ENCODE measurements at places on chromosomes 2 and 18.
A peak's percentile ranks its signal among the peaks of the same experiment; 100 is the strongest.

DNA sequence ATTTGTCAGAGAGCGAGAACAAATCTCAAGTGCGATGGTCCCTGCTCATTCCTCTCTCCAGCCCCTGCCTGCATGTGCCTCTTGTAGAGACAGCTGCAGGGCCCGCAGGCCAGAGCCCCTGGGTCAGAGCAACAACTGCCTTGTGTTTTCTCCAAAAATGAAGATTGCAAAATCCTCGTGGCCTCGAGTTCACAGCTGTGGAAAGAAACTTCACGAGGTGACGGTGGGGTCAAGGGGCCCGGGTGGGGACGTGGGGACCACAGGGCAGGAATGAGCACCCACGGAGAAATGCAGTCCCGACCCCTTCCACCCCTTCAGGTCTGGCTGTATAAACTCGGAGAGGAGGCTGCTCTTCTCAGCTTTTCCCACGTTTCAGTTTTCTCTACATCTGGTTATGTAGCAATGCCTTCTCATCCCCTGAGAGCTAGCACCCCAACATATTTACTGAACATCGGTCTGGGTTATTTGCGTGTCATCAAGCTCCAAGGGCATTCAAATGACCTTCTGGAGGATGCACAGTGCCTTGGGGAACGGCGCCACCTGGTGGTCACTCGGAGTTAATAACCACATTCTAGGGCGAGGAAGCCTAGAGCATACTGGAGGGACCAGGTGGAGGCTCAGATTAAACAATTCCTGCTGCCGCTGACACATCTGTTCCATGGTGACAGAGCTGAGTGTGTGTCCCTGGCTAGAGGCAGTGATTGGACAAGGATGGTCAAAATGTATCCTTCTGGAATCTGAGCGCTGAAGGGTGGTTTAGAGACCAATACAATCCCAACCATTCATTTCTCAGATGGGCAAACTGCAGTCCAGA is 91.4 kb upstream of the CYRIA start:
- DNase-seq, result peak; percentile 80

DNA sequence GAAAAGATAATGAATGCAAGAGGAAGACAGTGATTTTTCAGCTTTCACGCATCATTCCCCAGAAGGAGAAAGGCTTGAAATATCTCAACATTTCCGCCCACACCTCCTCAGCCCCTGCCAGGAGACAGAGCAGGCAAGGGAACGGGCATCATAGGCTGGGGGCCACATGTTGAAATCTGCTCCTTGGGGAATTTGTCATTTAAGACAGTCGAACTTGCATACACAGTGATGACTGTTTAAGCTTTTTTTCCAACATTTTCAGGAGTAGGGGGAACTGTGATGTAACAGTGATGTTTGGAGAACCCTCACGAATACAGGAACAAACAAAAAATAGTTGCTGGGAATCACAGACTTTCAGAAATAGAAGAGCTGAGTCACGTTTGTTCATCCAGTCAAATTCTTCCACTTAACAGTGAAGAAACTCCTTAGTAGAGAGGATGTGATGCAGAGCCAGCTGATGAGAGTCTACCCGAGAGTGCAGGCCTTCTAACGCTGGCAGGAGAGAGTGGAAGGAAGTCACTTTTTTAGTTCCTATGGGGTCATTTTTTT is 266.8 kb downstream of the ALPK2 start:
- DNase-seq, result peak; percentile 93

GRCh38 chr2:45741161-45741850 is 89.8 kb downstream of the PRKCE start:
- DNase-seq, result no peak

- no peak for DNase-seq
These were observed 37.5 kb downstream of the UXS1 start for GRCh38 chr2:106156305-106157296.

DNA sequence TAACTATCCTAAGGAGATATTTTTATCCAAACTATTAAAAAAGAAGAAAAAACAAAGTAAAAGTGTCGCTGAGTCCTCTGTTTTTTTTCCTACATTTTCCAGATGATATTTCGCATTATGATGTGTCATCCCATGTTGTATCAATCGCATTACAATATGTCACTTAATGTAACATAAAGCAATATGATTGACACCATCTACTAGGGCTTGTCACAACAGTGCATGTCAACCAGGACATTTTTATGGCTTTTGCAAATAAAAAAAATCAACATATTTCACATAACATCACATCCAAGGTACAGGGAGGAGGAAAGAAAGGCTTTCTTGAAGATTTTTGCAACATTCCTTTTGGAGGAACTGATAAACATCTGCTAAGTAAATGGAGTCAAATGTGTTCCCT is 308.9 kb downstream of the ETAA1 start:
- DNase-seq, result no peak

- DNase-seq, result no peak
These were observed 82.0 kb upstream of the SLC39A10 start for GRCh38 chr2:195575016-195575415.

GRCh38 chr2:168272225-168272624 is 24.8 kb upstream of the STK39 start:
- DNase-seq, result no peak

DNA sequence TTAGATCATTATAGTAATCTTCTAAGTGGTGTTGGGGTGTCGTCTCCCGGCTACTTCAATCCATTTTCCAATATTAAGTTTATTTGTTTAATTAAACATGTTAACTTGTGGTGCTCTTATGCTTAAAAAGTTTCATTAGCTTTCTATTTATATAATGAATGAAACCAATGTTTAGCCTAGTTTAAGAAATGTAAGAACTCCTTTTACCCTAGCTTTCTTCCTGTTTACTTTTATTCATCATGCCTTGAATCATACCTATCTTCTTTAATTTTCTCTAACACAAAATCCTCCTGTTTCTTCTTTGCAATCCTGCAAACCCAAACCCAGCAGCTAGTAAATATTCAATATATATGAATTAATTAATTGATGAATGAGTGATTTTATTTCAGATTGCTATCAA is 1276.7 kb upstream of the PIK3C3 start:
- DNase-seq, result no peak

DNA sequence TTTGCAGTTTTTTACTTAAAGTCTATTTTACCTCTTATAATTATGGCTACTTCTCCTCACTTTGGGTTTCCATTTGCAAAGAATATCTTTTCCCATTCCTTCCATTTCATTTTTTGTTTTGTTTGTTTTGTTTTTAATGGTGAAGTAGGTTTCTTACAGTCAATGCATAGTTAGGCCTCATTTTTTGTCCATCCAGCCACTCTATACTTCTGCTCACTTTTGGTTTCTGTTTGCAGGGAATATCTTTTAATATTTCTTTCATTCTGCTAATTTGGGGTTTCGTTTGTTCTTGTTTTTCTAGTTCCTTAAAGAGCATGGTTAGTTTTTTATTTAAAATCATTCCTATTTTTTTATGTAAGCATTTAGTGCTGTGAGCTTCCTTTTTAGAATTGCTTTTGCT is 339.4 kb downstream of the GRB14 start:
- no peak for DNase-seq

- no peak for DNase-seq
These were observed 195.7 kb upstream of the TWIST2 start for GRCh38 chr2:238652053-238652770.

GRCh38 chr2:178796079-178796677 is 11.0 kb downstream of the TTN start:
- DNase-seq, result peak; percentile 1

DNA sequence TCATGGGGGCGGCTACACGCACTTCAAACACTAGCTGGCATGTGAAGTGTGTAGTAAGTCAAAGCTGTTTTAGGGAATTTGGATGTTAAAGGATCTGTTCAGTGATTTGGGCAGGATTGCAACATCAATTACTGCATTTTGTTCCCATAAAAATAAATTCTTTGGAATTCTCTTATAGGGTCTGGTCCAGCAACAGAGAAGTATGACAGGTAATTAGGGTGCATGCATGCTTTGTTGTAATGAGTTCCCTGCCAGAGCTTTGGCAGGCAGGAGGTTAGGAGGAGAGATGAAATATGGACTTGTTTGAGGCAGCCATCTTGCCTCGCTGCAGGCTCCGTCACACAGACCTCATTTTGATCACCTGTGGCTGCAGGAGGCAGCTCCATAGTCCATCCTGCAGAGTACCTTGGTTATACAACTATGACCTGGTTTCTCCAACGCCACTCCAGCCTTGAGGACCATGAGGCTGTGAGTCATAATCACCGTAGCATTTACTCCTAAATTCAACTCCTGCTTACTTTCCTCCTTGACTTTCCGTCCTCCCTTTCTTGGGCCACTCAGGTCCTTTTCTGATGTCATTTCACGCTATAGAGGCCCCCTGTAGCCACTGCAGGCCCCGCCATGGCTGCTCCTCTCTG is 26.5 kb upstream of the EML4 start:
- no peak for DNase-seq

- DNase-seq, result no peak
These were observed 100.5 kb upstream of the SPRED2 start for GRCh38 chr2:65532937-65533336.

GRCh38 chr18:33729556-33729955 is 151.5 kb downstream of the ASXL3 start:
- no peak for DNase-seq

DNA sequence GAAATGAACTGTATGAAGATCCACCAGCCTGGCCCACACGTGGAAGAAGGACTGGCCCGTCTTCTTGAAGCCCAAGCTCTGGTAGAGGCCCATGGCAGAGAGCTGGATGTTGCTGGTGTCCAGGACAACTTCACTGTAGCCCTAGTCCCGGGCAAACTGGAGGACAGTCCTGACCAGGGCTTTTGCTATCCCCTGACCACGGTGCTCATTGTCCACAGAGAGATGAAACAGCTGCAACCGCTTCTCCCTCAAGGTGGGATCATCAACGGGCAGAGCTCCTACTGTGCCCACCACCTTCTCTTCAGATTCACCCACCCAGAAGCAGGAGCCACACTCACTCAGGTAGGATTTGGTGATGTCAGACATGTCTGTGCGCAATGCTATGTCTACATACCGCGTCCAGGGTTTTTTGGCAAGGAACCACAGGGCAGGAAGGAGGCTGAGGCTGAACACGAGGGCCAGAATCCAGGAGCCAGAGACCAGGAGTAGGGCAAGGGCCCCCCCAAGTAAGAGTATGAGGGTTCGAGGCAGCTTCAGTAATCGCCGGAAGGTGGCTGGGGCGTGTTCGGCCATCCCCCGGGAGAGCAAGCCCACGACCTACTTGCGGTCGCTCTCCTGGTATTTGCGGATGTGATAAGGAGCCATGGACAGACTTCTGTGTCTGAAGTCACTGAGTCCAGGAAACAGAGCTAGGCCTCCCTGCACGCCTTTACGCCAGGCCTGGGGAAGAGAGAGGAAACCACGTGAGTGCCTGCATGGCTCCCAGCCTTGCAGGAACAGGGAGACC is 36.3 kb downstream of the TPRKB start:
- DNase-seq, result no peak

- DNase-seq, result peak; percentile 62
These were observed 454.9 kb downstream of the LPIN1 start for GRCh38 chr2:12201369-12201768.

GRCh38 chr2:46336283-46336959 is 39.2 kb downstream of the EPAS1 start:
- no peak for DNase-seq

- peak; percentile 33 for DNase-seq
These were observed 90.9 kb upstream of the SMAD7 start for GRCh38 chr18:49041435-49042245.

DNA sequence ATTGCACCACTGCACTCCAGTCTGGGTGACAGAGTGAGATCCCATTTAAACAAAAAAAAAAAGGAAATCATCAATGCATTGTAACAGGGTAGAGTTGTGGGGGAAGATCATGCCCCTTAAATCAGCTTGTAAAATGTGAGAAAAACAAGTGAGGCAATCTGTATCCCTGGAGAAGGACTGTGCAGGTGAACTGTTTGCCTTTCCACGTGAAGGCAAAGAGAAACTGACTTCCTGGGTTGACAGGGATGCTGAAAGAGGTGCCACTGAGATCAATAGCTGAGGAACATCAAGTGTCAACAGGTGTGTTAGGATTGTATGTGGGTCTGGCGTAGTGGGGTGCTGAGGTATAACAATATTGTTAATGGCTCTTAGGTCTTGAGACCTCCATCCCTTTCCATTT is 48.3 kb downstream of the CERS6 start:
- no peak for DNase-seq

GRCh38 chr2:134689315-134689714 is 29.5 kb downstream of the TMEM163 start:
- no peak for DNase-seq

GRCh38 chr2:179746981-179747380 is 114.4 kb downstream of the ZNF385B start:
- DNase-seq, result no peak

DNA sequence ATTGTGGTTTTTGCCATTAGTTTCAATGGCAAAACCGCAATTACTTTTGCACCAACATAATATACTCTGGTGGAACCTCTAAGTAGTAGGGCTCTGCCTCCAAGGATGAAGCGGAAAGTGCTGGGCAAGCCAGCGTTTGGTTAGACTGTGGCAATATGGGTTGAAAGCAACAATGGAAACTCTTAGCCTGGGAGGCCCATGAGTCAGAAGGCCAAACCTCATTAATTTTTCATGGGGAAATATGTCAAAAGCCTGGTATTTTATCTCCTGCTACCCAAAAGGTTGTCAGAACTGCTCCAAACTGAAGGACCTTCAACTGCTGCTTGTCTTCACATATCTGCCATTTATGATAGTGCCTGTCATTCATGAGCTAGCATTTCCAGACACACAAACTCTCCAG is 179.1 kb upstream of the CYP26B1 start:
- no peak for DNase-seq

- DNase-seq, result no peak
These were observed 49.6 kb downstream of the ZBTB7C start for GRCh38 chr18:48359626-48360025.

DNA sequence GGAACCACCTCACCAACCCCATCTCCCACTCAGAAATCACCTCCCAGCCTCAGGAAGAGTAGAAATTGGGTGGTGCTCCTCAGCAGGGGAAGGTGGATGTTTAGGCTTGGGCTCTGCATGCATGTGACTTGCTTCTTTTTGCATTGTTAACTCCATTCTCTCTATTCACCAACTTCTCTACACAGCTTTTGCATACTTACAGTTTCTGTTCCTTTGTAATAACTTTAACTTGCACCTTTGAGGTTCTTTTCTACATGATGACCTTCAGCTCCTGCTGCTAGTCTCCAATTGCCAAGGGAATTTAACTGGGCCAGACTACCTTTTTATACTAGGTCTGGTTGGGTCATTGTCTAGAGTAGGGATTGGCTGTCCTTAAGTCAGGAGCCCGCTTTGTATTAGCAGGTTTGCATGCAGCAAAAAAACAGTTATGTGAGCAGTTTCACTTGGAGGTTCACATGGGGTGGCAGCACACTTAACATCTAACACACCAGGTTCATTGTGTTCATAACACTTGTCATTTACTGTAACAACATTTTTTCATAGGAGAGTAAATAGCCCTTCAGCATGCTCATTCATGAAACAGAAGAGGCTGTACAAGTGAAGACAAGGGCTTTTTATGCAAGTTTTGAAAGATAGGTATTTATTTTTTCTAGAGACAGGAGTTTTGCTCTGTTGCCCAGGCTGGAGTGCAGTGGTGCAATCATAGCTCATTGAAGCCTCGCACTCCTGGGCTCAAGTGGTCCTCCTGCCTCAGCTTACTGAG is 12.0 kb downstream of the MRPL35 start:
- DNase-seq, result no peak

GRCh38 chr2:190121971-190122370 is 59.4 kb upstream of the MSTN start:
- no peak for DNase-seq

- DNase-seq, result no peak
These were observed 57.3 kb upstream of the TMEM182 start for GRCh38 chr2:102704531-102704930.
